ENCODE measurements at places on chromosomes 7 and 10. TPM values are rescaled to one million over a fixed set of nuclear protein-coding genes. Genes with fewer than 3 reads are reported as not detected.

The INA gene
- total RNA-seq: not detected

The PITX3 gene
- 1.8 TPM for total RNA-seq

The MALRD1 gene
- 1.1 TPM for total RNA-seq

The NPSR1 gene
- not detected for total RNA-seq

The HOXA7 gene
- total RNA-seq: not detected

The SHTN1 gene
- total RNA-seq: 3.7 TPM

The FEZF1 gene
- total RNA-seq: not detected

The SUGCT gene
- 4.4 TPM for total RNA-seq

The DNAH11 gene
- 0.08 TPM for total RNA-seq

The TUBB8 gene
- total RNA-seq: not detected

The TSPAN12 gene
- 61.4 TPM for total RNA-seq

The SKAP2 gene
- total RNA-seq: 8.0 TPM

The TMEM139 gene
- total RNA-seq: 14.8 TPM

The SRGN gene
- total RNA-seq: 50.2 TPM

The PNLIPRP2 gene
- not detected for total RNA-seq

The ZYX gene
- total RNA-seq: 75.9 TPM

The WDR37 gene
- total RNA-seq: 28.9 TPM

The GDF2 gene
- not detected for total RNA-seq

The ELAPOR2 gene
- total RNA-seq: 6.4 TPM

The SYCE1 gene
- total RNA-seq: 0.35 TPM

The GNAT3 gene
- not detected for total RNA-seq

The PAPOLB gene
- 0.08 TPM for total RNA-seq

The GPR37 gene
- total RNA-seq: not detected
